ENCODE measurements at places on chromosomes 2 and 18.

- DNase-seq = no peak
Measured at GRCh38 chr2:233414777-233415570, 60.7 kb downstream of the DGKD start.

DNA sequence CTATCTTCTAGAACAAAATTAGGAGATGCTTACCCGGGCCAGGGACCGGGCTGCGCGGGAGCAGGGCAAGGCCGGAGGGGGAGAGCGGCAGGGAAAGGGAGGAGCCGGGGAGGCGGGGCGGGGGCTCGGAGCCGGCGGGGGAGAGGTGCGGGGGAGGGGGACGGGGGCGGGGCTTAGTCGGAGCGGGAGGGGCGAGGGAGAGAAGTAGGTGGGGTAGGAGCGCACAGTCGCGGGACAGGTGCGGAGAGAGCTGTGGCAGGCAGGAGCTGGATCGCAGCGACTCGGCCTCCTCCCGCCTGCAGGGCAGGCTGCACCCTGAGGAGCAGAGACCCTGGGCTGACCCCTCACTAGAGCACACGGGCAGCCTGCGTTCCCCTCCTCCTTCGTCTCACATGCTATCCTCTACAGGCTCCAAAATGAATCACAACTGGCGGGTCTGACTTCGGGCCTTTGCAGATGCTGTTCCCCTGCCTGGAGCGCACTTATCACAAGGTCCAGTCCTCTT lies 290.3 kb downstream of the CELF4 start:
- no peak for DNase-seq

DNA sequence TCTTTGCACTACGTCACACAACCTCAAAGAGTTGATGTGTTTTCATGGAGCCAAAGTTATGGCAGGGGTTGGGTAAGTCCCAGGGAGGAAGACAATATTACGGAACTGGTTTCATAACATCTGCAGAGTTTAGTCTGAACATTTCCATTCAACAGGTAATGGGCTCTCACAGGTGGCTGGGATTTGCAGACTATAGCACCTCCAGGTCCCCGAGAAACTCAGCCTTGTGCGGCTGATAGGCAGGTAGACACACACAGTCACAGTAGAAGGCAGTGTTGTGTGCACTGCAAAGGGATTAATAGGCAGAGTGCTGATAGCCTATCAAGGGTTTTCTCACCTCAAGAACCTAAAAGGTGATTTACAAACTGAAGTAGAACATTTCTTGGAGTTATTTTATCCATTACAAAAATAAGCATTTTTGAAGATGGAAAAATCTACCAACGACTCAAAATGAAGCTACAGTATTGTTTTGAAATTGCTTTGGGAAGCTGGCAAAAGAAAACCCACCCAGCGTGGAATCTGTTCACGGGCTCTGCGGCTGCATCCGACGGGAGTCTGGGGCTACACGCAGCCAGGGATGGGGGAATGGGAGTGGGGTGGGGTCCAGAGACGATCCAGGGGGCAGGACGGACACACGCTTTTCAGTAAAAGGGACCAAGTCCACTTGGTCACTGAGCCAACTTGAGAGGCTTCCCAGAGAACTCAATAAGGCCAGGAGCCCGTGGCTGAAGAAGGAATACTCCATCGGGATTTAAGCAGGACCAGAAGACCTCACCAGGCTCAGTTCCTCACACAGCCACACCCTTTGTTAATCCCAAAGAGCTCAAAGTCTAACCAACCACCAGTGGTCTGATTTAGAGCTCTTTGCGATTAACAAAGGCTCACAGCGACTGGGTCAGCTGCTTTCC lies 82.9 kb downstream of the CHRNA1 start:
- DNase-seq = no peak

DNA sequence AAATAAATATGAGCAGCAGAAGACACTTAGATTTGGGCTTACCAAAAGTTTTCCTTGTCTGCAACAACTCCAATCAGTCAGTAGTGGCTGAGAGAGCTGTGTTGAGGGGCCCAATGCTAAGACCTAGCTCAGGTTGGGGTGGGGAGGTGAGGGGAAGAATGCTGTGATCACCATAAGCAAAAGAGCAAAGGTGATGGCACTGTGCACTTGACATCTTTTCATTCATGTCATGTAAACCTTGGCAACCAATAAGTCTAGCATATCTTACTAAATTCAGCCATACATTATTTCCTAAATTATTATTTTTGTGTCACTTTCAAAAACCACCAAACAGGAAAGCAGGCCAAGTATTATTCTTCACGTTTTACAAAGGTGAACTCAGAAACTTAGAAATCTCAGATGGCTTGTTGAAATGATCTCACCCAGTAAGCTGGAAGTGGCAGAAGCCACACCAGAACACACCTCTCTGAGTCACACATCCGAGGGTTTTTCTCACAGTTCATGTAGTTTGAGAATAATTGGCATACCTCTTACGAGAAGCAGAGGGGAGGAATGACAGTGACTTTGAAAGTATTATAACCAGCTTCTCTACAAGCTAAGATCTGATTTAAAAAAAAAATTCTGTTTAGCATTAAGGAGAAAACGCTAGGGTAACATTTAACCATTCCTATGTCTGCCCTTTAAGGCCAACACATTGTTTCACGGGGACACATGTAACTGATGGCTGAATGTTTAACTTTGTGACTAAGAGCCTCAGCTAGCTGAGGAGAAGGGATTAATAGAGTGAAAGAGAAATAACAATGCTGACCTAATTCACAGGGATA lies 43.3 kb upstream of the SETBP1 start:
- DNase-seq = no peak

DNA sequence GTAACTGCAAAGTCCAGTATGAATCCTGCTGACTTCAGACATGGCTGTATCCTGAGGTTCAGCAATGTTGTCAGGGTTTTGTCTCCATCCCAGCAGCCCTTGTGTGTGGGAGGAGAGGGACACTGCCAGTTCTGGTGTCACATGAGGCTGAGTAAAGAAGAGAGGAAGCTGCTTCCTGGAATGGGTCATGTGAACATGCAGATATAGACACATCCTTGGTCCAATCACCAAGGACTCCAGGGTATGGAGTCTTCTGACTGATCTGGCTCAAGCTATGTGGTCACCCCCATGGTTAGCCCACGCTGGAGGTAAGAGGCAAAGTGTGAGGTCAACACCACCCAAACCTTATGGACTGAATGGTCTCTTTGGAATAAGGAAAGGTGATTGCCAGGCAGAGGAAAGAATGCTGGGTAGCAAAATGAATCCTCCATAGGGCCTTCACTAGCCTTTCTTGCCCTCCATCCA lies 134.4 kb upstream of the SLC1A4 start:
- no peak for DNase-seq

DNA sequence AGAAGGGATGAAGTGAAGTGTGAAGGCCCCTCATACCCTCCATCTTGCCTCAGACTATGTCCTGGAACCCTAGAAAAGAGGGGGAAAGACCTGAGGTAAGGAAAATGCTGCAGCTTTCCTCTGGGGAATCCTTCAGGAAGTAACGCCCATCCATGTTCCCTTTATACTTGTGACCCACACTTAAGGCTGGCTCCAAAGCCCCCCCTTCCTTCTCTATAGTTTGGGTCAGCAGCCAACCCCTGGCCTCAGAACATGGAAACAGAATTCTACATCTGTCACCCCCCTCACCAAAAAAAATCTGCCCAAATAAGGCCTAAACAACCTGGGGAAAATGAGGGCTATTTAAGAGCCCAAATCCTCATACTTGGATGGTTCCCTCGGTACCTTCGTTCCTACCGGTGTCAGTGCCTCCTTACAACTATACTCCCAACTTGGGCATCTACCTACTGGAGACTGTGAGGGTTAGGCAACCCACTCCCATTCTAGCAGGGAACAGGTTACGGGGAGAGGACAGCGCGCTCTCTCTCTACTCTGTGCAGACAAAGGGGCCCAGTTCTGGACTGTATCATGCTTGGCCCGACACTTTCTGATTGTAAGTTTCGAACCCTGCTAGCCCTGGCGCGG lies 689 bp downstream of the OST4 start:
- no peak for DNase-seq

- no peak for DNase-seq
Measured at GRCh38 chr18:2706903-2707302, 51.4 kb downstream of the SMCHD1 start.

GRCh38 chr2:221571551-221572218 lies 419 bp downstream of the EPHA4 start:
- peak; percentile 19 for DNase-seq

- no peak for DNase-seq
Measured at GRCh38 chr2:227862227-227862740, 9.1 kb upstream of the DAW1 start.

DNA sequence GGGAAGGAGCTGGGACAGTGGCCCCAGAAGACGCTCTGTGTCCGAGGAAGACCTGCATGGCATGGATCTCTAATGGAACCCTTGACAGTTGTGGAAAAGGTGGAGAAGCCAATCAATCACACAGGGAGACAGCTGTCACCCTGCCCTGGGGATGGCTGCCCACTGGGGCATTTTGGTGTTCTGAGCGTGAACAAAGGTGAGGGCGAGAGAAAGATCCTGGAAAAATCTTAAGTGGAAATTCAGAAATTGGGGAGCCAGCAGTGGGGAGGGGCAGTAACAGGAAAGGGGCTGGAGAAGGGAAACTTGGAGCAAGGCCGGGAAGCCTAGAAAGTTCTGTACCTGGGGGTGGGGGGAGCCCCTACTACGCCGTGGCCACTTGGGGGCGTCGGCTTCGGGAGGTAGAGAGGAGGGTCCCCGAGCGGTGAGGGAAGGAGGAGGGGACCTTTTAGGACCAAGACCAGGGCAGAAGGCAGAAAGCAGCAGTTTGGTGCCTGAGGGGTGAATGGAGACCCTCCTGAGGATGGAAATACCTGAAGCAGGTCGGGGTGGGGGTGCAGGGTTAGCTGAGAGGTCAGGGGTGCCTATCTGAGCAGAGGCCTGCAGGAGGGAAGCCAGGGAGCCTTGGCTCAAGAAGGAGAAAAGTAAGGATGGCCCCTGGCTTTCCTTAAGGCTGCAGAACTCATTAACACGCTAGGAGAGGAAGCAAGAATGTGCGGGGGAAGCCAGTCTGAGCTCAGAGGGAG lies 30.0 kb downstream of the NGEF start:
- no peak for DNase-seq

- DNase-seq = no peak
Measured at GRCh38 chr2:165594935-165595255, 125.4 kb downstream of the CSRNP3 start.

DNA sequence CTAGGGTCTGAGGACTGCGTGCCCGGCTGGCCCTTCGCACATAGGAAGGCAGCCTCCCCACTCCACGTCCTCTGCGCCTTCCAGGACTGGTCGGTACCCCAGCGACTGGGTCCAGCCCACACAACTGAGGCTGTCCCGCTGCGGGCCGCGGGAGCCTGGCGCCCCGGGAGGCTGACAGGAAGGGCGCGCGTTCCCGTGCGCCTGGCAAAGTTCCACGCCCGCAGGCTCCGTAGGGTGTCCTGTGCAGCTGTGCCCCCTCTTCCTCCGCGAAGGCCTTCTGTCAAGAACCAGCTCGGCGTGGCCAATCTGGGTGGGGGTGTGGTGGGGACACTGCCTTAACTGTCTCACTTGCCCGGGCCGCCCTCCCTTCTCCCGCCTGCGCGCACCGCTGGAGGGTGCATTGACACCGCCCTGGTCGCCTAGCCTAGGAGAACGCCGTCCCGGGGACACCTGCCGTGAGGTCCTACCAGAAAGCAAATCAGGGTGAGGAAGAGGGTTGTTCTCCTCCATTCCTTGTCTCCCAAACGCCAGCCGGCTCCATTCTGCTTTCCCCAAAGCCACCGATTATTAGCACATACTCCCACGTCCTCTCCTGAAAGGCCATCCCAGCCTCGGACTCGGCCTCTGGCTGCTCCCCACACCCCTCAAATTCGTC lies 618 bp upstream of the LYPD1 start:
- DNase-seq = no peak

DNA sequence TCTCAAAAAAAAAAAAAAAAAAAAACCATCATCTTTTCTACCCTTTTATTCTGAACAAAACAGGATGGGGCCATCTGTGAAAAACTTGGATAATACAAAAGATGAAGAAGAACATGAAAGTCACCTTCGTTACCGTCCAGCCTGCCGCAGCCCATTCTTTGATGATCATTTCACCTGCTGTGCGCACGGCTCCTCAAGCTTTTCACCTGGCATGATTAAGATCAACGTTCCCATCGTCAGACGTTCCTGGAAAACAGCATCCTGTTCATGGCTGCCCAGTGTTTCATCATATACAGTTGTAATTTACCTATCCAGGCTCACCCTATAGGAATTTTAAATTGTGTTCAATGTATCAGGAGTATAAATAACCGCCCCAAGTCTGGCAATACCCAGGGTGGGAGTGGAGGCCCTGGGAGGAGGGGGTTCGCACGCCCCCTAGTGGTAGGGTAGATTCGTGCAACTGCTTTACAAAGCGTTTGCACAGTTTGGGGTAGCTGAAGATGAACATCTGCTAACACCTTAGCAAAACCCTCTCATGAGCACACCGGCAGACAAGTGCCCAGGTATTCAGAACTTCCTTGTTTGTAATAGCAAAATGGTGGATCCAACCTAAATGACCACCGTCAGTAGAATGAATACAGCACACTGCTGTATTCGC lies 49.0 kb upstream of the GLI2 start:
- no peak for DNase-seq

DNA sequence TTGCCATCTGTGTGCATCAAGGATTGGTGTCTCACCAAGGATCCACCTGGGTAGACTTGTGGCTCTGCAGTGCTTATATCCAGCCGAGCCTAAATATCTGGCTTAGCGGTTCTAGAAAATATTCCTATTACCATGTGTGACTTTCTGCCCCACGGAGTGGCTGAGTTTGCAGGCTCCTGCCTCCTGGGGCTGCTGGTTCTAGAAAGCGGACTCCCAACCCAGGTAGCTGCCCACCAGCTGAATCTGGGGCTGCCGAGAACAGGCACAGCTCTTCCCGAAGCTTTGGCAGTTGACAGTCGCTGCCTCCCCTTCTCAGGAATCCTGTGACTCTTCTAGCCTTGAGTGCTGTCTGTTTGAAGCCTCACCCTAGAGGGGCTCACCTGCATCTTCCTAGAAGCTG lies 104.6 kb downstream of the TPGS2 start:
- DNase-seq = no peak

- no peak for DNase-seq
Measured at GRCh38 chr2:106531676-106532214, 44.6 kb downstream of the CD8B2 start.

- peak; percentile 57 for DNase-seq
Measured at GRCh38 chr2:239201531-239201876, 199.3 kb downstream of the HDAC4 start.

- DNase-seq = peak; percentile 5
Measured at GRCh38 chr2:62112179-62112578, 83.7 kb upstream of the B3GNT2 start.

- no peak for DNase-seq
Measured at GRCh38 chr2:113169586-113169985, 4.2 kb upstream of the PSD4 start.

- peak; percentile 53 for DNase-seq
Measured at GRCh38 chr18:79458131-79458838, 62.6 kb downstream of the NFATC1 start.

- DNase-seq = no peak
Measured at GRCh38 chr2:86464652-86465051, 23.5 kb downstream of the KDM3A start.

DNA sequence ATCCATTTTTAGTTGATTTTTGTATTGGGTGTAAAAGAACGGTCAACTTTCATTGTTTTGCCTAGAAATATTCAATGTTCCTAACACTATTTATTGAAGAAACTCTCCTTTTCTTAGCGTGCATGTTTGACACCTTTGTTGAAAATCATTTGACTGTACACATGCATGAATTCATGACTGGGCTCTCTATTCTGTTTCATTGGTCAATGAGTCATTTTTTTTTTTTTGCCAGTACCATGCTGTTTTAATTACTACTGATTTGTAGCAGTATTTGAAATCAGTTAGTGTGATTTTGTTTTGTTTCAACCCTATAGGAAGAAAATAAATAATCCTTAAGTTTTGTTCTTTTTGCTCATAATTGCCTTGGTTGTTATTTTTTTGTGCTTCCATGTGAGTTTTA lies 828.7 kb downstream of the SUCLG1 start:
- no peak for DNase-seq

- no peak for DNase-seq
Measured at GRCh38 chr2:99975386-99975785, 167.0 kb downstream of the AFF3 start.

Measured in tibial nerve (tissue), 4 donors.